Activated CD4-positive, alpha-beta T cell treated with anti-CD3 and anti-CD28 coated beads for 36 hours (primary cell): ENCODE measurements at places on chromosomes 5 and 9.

GRCh38 chr9:92032891-92033290 is 82.3 kb downstream of the SPTLC1 start:
- no peak for DNase-seq

- no peak for DNase-seq
Measured at GRCh38 chr5:54946306-54946819, 39.0 kb downstream of the ESM1 start.

DNA sequence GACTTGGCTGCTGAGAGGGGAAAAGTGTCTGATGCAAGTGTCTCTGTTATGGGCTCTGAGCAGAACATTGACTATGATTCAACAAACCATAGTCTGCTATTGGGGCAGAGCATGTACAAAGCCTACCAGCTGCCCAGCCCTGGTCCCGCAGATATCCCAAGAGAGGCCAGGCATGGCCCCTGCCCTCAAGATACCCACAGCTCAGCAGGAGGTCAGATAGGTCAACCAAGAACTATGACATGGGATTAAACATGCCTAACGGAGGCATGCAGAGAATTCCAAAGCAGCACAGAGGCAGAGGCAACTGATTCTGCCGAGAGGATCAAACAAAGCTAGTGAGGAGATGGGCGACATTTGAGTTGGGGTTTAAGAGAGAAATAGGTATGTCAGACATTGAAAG is 39.9 kb upstream of the CPLX2 start:
- no peak for DNase-seq

DNA sequence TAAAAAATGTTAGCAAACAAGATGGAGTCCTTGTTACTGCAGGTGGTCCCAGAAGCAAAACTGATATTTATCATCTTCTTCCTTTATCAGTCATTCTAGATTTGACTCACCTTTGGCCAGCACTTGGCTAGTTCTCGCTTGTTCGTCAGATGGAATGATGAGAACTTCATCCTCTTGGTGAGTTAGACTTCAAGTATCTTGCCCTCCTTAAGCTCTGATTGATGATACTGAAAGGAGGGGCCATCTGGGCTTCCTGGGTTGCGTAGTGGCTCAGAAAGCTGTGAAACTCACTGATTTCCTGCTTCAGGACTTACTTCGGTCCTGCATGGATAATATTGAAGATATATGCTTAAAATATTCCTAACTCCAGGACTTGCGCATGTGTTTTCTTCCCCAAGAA is 1248.2 kb upstream of the CDH9 start:
- DNase-seq, result no peak

DNA sequence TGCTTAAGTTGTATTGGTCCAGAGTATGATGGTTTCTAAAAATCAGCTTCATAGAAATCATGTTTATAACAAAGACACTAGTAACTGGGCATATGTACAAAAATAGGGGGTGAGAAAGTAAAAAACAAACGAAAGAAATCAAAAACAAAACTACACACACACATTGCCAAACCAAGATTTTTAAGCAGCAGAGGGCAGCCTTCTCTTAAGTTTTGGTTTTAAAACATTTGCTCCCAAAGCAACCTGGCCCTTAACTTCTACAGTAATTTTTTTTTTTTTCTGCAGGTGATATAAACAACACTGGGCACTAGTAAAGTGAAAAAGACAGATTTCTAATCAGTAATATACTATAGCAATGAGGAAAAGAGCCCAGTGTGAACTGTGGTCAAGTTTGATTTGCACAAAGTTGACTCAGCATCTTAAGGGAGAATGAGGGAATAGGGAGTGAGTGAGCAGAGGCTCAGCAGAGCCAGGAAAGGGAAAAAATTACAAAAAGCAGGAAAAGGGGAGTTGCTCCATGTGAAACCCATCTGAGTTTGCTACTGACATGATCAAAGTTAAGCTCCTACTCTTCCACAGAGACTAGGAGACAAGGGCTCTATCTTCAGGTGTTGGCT is 13.4 kb upstream of the GAPT start:
- DNase-seq, result no peak

DNA sequence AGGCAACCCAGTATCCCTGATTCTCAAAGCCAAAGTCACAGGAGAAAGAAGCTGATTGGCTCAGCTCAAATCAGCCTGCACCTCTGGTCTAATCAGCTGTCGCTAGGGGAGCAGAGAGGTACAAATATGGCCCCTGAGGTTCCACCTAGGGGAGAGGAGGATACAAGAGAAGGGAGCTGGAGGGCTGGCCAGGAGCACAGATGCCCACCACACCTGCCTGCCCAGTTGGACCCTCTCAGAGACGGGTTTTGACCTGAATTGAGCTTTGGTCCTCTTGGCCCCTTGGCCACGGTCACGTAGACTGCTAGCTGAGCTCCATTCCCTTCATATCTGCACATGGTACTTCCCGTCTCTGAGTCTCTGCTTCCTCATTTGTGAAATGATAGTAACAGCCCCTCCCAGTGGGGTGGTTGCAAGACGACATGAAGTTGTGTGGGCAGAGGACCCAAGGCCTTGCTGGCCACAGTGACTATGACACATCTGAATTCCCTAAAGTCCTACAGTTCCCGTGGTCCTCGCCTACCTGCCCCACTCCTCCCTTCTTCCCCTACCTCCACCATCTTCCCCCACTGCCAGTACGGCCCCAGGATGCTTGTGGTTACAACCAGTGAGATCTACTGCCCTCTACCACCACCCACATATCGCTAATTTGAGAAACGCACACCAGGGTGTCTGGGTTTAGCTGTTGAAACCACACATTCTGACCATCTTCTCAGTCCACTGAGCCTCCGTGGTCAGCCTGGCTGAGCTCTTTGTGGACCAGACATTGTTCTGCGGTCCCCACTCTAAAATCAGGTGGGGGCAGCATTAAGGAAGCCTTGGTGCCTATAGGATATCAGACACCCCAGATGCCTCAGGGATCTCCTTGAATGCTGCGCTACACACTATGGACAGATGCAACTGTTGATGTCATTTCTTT is 60.3 kb upstream of the NEK6 start:
- DNase-seq, result no peak

GRCh38 chr9:126860077-126860756 is at the start of gene ZBTB34:
ZBTB34 (plus strand) TSS chr9:126860639; CDS start chr9:126879400, 18,761 bp downstream.
- peak; percentile 84 for DNase-seq

DNA sequence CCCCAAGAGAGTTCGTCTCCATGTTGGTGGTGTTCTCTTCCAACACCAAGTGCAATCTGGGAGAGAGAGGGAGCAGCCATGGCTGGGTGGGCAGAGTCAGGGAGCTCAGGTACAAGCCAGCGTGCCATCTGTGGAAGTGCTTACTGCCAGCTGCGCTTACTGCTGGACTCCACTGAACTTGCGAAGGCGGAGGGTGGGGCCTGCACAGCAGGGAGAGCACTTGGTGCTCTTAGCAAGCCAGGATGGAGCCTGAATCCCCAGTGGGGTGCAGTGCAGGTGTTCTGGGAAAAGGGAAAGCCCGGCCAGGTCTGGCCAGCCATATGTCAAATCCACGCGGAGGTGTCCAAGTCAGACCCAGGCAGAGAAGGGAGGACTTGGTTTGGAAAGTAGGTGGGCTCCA is 142.0 kb downstream of the FANCC start:
- no peak for DNase-seq

DNA sequence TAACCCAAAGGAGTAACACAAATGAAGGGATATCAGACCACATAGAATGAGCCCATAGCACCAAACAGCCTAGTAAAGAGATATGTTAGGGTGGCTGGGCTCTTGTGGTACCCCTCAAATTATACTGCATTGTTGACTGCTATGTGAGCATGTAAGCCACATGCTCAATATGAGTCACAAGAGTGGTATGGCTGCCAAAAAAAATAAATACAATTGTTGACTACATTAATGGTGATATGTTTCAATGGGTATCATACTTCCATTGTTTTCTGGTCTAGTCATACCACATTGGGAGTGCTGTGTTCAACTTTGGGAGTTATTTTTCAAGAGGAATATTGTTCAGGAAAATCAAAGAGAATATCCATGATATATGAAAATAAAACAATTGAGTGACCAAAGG is 162.4 kb upstream of the PIK3R1 start:
- no peak for DNase-seq

DNA sequence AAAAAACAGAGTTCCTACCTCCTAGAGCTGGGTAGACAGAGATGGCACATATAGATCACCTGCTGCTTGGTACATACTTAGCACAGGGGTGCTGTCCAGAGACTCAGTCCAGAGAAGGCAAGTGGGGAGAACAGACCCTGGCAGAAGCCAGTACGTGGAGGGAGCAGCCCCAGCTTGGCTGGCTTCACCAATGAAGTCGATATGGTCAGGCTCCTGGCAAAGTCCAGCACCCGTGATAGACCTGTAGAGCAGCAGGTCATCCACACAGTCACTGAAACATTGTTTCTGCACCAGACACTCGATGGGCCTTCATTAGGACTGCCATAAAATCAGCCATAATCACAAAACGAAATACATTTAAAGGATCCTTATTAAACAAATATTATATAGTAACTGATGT is 45.8 kb downstream of the WHRN start:
- DNase-seq, result no peak

DNA sequence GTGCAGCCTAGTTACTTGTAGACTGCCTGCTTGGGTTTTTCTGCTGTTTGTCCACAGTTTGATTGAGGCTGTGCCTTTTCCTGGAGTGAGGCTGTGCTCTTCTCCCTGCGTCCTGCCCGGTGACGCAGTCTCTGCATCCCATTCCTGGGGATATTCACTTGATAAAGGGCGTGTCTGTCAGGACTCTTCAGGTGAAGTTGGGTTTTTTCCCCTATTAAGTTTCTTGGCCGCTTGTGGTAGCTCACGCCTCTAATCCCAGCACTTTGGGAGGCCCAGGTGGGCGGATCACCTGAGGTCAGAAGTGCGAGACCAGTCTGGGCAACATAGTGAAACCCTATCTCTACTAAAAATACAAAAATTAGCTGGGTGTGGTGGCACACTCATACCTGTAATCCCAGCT is 50.0 kb upstream of the SUSD3 start:
- DNase-seq, result no peak

DNA sequence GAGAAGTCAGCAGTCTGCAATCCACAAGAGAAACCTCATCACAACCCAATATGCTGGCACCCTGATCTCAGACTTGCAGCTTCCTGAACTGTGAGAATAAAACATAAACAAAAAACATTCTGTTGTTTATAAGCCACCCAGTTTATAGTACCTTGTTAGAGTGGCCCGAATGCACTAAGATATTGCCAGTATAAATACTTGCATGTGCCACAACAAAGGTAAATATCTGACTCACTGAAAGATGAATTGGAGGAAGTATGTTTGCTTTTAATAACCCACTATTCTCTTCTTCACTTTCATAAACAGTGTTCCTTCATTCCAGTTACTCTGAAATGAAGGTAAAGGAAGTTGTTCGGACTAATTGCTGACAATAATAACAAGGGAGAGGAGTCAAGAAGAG is 1163.4 kb upstream of the CDH6 start:
- DNase-seq, result no peak

GRCh38 chr9:128945798-128946501 is 1.5 kb downstream of the DOLK start:
- DNase-seq, result no peak

DNA sequence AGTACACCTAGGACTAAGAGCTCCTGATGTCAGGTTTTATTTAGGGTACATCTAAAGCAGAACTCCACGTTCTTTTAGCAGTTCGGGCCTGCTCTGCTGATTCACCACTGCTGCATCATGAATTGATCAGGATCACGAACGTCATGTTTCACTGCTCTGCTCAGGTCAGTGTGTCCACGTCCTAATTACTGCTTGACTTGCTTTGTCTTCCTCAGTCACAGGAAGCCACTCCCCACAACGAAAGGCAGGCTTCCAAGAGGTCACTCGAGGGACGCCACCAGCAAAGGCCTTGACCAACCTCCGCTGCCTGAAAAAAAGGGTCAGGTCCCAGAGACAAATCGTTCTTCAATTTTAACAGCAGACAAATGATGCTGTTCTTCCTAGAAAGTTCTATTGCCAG is 40.3 kb downstream of the CTNND2 start:
- no peak for DNase-seq

DNA sequence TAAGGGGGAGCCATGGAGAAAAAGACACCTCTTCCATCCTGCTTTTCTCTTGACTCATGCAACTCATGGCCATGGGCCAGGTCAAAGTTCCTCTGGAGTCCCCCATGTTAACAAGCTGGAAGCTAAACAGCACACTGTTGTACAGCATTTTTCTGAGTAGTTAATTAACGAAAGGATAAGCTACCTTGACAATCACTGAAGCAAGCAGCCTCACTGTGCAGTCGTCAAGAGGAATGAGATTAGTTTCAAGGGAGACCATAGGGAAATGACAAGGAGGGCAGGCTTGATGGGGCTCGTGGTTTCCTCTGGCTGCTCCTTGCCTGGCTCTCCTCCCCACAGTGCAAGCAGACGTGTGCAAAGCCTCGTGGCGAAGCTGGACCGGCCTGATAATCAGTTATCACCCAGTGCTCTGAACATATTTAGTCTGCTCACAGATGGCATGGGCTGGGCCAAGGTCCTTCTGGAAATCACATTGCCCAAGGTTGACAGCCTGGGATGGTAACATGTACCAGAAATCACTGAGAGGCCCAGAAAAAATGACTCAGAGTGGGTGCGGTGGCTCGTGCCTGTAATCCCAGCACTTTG is 209.5 kb downstream of the SLIT3 start:
- DNase-seq, result no peak

GRCh38 chr5:180380856-180381255 is 27.7 kb upstream of the GFPT2 start:
- DNase-seq, result no peak

- DNase-seq, result no peak
Measured at GRCh38 chr5:168187614-168188013, 103.8 kb upstream of the WWC1 start.

DNA sequence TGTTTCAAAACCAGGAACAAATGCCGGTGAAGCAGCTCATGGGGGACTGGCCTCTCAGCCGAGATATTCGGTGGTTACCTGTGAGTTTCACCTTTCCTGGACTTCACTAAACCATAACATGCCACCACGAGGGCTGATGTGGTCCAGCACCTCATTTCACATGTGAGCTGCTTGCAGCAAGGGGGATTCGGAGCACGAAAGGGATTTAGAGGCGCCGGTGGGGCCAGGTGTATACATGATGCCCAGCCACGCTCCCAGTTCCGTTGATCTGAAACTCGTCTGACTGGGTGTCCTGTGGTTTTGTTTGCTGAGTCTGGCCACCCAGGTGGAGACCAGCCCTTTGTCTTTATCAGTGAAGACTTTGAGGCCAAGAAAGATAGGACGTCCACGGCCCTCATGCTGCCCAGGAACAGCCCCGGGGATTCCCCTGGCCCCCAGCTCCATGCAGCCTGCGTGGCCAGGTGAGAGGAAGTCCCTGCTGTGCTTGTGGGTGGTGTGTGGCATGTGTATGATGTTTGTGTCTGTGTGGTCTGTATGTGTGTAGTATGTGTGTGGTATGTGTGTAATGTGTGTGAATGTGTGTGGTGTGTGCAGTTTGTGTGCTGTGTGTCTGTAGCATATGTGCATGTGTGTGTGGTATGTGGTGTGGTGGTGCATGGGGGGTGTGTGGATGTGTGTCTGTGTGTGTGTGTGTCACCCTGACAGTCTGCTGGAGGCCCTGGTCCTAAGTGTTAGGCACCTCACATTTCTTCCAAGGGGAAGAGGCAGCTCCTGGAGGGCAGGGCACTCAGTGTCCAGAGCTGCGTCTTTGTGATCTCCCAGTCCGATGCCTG is 23.4 kb downstream of the PHF2 start:
- DNase-seq, result no peak
